ENCODE measurements at places on chromosomes 7 and 10. TPM values are rescaled to one million over a fixed set of nuclear protein-coding genes. Genes with fewer than 3 reads are reported as not detected.

DNA sequence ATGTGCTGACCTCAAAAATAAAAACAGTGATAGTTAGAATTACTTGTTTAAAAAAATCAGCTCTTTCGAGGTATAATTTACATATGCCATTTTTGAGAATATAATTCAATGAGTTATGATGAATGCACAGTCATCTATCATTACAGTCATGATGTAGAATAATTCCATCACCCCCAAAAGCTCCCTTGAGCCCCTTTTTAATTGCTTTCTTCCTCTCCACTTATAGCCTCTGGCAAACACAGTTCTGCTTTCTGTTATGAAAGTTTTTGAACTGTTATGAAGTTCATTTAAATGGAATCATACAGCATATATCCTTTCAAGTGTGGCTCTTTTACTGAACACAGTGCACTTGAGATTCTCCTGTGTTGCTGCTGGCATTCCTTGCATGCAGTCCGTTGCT is 41.4 kb downstream of the PRTFDC1 start:
- H3K36me3 ChIP-seq: no peaks in the 10 kb centered on the region
- H3K27me3 ChIP-seq: no peaks in the 10 kb centered on the region
- H3K4me3 ChIP-seq: no peak overlapping the region
- no peak overlapping the region for H3K27ac ChIP-seq
- no peaks in the 10 kb centered on the region for H3K4me1 ChIP-seq
- DNase-seq: no peak

- H3K27me3 ChIP-seq: no peaks in the 10 kb centered on the region
- H3K4me3 ChIP-seq: no peak overlapping the region
- no peaks in the 10 kb centered on the region for H3K4me1 ChIP-seq
- no peak overlapping the region for H3K27ac ChIP-seq
- H3K36me3 ChIP-seq: no peaks in the 10 kb centered on the region
- no peak for DNase-seq
Observed at GRCh38 chr7:41880107-41880506, 177.2 kb upstream of the INHBA start.

PNLIPRP2 gene
- not detected for total RNA-seq

SSC4D gene
- total RNA-seq: not detected
